ENCODE measurements at places on chromosomes 7 and 10.

DNA sequence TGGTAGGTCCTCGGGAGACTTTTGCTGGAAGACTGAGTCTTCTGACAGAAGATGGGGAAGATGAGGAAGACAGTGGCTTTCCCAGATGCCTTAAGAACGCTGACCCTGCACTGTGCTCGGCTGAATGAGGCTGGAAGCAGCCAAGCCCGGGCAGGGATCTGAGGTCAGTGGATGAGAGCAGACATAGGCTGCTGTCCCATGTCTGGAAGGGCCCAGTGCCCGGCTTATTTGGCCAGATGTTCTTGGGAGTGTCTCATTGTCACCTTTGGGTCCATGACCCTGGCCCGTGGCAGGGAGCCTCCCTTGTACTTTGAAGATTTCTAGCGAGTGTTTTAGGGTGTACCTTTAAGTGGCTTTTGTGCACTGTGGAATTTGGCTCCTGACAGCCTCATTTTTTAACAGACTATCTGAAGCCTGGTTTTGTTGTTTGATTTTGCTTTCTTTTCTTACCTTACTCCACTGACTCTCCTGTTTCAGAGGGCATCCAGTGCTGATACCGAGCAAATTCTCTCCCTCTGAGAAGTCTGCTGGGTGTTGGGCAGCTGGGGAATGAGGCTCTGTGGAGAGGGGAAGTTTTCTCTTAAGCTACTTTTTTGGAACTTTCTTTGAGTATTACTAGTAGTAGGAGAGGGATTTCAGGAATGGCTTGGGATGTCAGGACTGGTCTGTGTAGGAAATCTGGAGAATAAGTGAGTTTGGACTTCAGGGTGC lies 61.4 kb downstream of the CREB5 start:
- DNase-seq: no peak

DNA sequence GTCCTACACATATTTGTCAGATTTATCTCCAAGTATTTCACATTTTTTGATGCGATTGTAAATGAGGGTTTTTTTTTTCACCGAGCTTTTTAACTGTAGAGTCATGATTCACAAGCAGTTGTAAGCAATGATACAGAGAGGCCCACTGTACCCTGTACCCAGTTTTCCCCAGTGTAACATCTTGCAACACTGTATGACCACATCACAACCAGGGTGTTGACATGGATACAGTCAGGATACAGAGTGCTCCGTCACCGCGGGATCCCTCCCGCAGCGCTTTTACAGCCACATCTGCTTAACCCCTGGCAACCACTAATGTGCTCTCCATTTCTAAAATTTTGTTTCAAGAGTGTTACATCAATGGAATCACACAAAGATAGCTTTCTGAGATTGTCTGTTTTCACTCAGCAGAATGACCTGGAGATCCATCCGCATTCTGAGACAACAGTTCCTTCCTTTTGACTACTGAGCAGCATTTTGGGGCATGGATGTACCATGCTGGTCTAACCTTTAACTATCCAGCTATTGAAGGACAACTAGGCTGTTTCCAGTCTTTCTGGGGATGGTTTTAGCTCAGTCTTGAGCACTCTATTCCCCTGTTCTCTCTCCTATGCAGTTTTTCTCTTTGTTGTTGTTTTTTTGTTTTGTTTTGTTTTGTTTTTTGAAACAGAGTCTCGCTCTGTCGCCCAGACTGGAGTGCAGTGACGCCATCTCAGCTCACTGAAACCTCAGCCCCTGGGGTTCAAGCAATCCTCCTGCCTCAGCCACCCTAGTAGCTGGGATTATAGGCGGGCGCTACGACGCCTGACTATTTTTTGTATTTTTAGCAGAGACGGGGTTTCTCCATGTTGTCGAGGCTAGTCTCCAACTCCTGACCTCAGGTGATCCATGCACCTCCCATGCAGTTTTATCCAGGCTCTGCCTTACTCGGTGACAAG lies 25.9 kb downstream of the GPRIN2 start:
- peak; percentile 96 for DNase-seq

- DNase-seq: peak; percentile 53
Measured at GRCh38 chr10:21402606-21403083, 122.8 kb downstream of the SKIDA1 start.

- DNase-seq: no peak
Measured at GRCh38 chr7:4220011-4220410, 462.1 kb upstream of the FOXK1 start.

DNA sequence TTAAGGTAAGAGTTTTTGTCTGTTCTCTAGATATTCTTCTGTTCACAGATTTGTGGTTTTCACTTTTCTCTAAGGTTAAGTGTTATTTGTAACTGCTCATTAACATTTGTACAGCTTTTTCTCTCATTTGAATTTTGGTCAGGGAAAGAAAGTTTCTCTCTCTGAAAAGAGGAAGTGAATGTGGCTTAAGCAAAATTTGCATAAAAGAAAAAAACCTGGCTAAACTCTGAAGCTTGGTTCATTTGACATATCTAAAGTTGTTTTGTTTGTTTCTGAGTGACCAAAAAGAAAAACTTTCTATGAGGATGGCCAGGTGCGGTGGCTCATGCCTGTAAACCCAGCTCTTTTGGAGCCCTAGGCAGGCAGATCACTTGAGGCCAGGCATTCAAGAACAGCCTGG lies 22.0 kb upstream of the SLC26A4 start:
- DNase-seq: no peak

- DNase-seq: no peak
Measured at GRCh38 chr10:108592956-108593355, 1330.4 kb downstream of the XPNPEP1 start.

- DNase-seq: no peak
Measured at GRCh38 chr10:125034675-125035074, 92.8 kb downstream of the ZRANB1 start.

DNA sequence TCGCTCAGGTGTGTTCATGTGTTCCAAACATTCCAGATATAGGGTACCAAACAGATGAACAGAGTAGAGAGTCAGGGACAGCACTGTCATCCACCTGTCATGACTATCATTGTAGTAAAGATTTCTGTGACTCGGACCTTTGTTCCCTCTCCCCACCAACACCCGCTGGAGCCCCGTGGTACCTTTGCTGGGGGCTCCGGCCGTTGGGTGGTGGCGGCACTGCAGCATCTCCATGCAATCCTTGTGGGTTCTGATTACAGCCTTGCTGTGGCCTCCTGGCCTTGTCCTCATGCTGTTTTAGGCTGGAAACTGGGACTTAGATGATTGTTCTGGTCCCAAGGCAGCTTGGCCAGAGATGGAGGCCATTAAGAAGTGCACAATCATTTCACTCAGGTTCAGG lies 247.3 kb downstream of the SKAP2 start:
- no peak for DNase-seq

DNA sequence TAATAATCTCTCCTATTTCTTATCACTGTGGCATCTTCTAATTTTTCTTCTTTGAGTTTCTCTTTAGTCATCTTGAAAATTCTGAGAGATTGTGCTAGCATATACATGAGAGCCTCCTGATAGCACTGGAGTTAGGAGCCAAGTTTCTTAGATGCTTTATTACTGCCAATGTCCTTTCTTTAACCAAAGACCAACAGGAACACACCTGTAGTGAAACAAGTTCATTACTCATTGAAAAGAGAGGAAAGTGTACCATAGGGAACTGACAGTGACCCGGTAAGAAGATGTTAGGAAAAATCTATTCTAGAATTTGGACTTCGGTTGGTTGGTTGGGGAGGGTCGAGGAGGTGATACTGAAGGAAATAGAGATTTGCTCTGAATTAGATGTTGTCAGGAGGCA lies 27.1 kb upstream of the CD36 start:
- DNase-seq: no peak

DNA sequence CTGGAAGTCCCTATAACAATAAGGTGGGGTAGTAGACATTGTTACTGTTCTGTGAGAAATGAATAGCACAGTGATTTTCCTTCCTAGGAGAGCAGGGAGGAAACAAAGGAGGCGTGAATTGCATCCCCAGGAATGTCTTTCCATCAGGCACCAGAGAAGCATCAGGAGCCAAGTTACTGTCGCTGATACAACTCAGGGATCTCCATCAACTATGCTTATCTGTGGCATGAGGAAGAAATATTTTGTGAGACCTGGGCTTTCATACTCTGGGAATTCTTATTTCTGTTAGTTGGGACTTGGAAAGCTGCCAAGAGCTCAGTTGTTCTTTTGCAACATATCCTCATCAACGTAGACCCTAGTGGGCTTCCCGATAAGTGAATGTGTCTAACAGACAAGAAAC lies 622.3 kb downstream of the SUGCT start:
- no peak for DNase-seq

DNA sequence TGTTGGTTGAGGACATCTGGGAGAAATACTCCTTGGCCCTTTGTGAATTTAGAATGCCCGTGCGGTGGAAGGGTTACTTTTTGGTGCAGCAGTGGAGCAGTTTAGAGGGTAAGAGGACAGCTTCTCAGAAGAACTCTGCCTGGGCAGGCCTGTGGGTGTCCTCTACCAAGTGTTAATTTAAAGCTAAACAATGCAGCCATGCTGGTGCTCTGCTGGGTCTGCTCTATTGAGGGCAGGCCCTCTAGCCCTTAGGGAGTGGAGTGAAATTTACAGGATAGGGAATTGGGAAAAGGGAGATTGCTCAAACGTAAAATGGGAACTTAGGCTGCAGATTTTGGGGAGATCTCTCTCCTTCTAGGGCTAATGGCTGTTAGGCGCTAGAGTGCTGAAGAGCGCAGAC lies 22.1 kb downstream of the BLNK start:
- DNase-seq: no peak

GRCh38 chr10:10292501-10292900 lies 725.2 kb upstream of the CELF2 start:
- no peak for DNase-seq

DNA sequence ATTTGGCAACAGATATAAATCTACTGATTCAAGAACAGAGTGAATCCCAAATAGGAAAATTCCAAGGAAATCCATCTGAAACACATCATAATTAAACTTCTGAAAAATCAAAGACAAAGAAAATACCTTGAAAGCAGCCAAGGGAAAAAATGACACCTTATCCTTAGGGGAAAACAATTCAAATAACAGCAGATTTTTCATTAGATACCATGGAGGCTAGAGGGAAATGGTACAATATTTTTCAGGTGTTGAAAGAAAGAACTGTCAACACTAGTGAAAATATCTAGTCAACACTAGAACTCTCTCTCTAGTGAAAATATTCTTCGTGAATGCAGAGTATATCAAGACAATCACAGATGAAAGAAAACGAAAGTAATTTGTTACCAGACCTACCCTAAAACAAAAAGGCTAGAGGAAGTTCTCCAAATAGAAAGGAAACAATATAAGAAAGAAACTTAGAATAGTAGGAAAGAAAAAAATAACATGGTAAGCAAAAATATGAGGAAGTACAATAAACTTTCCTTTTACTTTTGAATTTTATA lies 5.7 kb upstream of the FAM241B start:
- DNase-seq: no peak

- DNase-seq: no peak
Measured at GRCh38 chr10:62306663-62307062, 38.0 kb upstream of the RTKN2 start.

- no peak for DNase-seq
Measured at GRCh38 chr7:37290731-37291130, 157.9 kb downstream of the ELMO1 start.

DNA sequence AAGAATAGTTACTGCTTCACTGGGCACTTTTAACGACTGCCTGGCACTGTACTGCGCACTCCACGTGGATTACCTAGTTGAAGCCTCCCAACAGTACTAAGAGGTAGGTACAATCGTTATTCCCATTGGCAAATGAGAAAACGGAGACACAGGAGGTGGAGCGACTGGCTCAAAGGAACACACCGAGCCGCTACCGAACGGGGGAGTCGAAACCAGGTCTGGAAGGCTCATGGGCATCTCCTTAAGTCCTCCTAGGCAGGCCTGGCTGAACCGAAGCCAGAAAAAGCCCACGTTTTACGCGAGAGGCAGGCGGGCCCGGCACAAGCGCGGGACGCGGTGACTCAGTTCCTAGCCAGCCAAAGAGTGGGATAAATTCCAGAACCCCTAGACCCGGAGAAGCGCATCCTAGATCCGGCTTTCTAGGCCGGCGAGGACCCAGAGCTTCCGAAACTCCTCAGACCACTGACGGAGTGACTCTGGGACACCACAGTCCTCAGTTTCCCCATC lies 472 bp downstream of the PDAP1 start:
- peak; percentile 82 for DNase-seq

DNA sequence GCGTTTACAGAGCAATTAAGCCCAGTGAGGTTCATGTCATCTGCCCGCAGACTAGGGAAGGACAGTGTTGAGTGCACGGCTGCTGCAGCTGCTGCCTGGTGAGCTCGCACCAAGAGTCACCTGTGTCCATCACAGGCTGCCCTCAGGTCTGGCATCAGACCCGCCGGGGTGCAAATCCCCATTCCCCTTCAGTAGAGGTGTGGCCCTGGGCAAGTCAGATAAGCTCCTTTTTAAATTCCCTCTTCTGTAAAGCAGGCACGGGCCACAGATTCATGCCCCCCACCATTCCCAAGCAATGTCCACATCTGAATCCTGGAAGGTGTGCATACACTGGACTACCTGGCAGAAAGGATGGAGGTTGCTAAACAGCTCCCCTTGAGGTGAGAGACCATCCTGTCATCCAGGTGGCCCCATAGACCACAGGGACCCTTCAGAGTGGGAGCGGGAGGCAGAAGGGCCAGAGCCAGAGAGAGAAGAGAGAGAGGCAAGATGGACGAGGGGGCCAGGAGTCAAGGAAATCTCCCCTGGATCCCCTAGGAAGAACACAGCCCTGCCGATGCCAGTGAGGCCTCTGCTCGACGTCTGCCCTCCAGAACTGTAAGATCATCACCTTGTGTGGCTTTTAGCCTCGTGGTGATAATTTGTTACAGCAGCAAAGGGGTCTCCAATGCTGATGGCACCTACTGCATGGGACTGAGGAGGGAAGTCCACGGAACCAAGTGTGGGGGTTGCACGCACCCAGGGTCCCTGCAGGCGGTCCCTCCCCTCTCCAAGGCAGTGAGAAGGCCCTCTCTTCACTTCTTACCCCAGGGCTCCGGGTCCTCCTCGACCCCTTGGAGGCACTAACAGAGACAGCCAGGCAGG lies 168.8 kb downstream of the TCERG1L start:
- DNase-seq: no peak

- DNase-seq: no peak
Measured at GRCh38 chr7:86966916-86967315, 92.5 kb downstream of the ELAPOR2 start.

DNA sequence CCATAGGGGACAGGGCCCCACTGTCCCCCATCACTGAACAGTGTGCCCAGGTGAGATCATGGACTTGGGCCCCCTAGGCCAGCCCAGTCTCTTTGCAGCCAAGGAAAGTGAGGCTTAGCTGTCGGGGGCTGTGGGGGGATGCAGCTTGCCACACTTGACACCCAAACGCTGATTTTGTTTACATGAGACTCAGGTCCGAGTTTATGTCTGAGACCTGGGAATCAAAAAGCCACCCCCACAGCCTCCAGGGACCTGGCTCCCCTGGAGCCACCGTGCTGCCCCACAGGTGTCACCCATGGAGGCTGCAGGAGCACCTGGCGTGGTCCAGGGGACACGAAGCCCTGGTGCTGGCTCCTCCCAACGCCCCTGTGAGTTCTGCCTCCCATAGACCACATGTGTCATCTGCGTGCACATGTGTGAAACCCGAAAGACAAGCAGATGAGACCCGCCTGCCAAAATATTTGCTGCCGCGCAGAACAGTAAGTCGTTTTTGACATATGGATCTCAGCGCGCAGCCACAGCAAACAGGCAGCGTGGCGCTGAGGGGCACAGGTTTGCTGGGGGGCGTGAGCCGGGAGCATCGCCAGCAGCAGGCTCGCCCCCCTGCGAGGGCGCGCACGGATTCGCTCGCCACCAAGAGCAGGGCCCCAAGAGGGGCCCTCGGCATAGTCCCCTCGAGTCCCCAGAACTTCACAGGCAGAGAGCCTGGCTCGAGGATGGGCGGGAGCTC lies 112.3 kb downstream of the LHPP start:
- no peak for DNase-seq

Measured in astrocyte of the spinal cord (primary cell).